ENCODE measurements at places on chromosomes 1 and 21. TPM values are rescaled to one million over a fixed set of nuclear protein-coding genes. Genes with fewer than 3 reads are reported as not detected.
A peak's percentile ranks its signal among the peaks of the same experiment; 100 is the strongest.

Gene TOR3A
- 98.0 TPM for total RNA-seq

Gene ADORA3
- total RNA-seq, result not detected

Gene NUAK2
- 5.4 TPM for total RNA-seq

Gene LINGO4
- not detected for total RNA-seq

Gene NRIP1
- total RNA-seq, result 15.3 TPM

Gene TRIM46
- total RNA-seq, result 0.43 TPM

Gene TSPEAR
- not detected for total RNA-seq

Gene RHCE
- total RNA-seq, result not detected

Gene RHBG
- total RNA-seq, result not detected

Gene PLPPR4
- total RNA-seq, result not detected

Gene KCNH1
- 0.15 TPM for total RNA-seq

DNA sequence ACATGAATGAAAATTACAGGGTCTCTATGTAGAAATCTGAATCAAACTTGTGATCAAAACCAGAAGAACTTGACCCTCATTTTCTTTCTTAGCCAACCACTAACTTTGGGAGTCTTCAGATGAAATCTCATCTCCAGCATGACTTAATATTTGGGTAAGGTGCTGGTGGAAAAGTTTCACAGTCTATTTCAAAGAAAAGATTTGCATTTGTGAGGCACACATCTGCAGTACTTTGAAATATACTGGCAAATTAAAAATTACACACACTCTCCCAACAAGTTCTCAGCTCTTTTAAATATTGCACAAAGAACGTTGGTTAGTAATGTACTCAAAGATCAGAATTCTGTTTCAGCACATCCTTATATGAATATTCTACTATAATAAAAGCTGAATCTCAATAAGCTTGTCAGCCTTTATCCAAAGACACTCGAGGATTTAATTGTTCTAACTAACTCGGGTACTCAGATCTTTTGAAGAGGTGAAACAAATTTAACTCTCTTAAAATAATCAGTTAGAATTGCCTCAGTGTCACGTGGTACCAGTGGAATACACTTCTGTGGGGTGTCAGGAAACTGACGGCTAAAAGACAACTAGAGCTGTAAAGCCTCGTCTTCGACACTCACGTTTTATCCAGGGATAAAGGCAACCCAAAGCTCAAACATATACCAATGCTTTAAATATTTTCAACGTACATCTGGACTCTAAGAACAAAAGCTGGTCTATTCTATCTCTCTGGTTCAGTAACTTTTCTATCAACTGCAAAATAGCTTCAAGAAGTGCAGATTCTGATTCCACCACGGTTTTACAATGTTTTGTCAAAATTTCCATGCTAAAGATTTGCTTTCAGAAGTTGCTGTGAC, 19.0 kb downstream of the SAMSN1 start:
- no peak for DNase-seq

- DNase-seq, result no peak
These were observed 23.3 kb downstream of the CD34 start for GRCh38 chr1:207887542-207888201.

DNA sequence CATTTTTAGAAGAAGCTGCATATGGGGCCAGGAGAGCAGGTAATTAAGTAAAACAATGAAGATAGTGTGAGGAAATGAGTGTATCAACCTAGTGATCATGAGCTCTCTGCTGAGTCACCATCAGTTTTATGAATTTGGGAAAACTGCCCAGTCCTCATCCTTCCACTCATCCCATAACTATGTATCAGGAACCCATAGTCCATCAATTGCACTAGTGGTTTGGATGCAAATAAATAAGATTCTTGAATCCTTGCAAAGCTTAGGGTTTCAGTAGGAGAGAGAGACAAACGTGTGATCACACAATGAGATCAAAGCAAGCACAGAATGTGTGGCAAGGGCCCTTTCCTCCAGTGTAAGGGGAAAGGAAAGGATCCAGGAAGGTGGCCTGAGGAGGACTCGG, 145.6 kb downstream of the ZZZ3 start:
- DNase-seq, result no peak

DNA sequence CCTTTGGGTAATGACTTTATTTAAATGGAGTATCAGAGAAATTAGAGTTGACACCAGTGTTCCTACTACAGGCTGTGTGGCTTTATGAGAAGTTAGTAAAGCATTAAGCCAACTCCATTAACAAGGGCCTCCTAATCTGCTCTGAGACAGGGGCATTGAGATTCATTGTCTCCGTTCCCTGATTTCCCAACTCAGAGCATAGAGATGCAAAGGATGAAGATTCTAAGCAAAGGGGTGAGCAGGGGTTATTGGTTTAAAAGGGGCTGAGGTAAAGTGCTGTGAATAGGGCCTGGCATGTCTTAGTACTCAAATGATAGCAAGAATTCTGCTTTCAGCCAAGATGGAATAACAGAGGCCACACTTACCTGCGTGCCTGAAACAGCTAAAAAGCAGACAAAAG, 428.4 kb downstream of the PTPRU start:
- no peak for DNase-seq

GRCh38 chr1:53379662-53380002, 51.8 kb upstream of the LRP8 start:
- no peak for DNase-seq

GRCh38 chr1:193524616-193525015, 338.2 kb upstream of the B3GALT2 start:
- DNase-seq, result no peak

GRCh38 chr21:32252136-32252535, 26.7 kb downstream of the MIS18A start:
- DNase-seq, result no peak

DNA sequence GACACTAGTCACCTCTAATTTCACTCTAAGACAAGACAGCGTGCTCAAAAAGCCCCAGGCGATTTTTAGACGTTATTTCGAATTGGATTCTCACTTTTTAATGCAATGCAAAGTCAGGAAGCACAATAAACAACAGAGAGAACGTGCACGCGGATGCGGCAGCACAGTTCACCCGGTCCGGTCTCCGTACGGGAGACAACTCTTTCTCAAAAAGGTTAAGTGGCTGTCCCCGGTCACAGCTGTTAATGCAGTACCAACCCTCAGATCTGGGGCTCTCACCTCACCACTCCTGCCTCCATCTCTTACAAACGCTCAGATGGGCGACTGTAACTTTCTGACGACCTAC, 1.2 kb downstream of the HP1BP3 start:
- no peak for DNase-seq

GRCh38 chr1:75152092-75152491, 17.9 kb downstream of the LHX8 start:
- DNase-seq, result no peak

- DNase-seq, result peak; percentile 18
These were observed 21.5 kb upstream of the LEFTY2 start for GRCh38 chr1:225962440-225962975.

- no peak for DNase-seq
These were observed 2.8 kb downstream of the MYCL start for GRCh38 chr1:39898648-39899603.

DNA sequence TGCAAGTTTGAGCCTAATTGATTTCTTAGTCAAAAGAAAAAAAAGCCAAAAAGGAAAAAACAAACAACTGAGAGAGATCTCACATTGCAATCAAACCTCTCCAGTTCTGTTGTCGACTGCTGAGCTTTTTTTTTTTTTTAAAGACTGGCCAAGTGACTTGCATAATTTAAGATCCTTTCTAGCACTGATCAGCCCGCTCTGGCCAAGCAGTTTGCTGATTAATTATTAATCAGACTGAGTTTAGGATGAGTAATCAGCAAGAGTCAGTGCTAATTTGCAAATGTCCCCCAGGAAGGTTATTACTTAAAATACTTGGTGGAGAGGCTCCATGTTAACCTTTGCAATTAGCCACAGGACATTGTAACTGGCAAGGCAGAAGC, 39.3 kb downstream of the HMGB4 start:
- DNase-seq, result no peak

DNA sequence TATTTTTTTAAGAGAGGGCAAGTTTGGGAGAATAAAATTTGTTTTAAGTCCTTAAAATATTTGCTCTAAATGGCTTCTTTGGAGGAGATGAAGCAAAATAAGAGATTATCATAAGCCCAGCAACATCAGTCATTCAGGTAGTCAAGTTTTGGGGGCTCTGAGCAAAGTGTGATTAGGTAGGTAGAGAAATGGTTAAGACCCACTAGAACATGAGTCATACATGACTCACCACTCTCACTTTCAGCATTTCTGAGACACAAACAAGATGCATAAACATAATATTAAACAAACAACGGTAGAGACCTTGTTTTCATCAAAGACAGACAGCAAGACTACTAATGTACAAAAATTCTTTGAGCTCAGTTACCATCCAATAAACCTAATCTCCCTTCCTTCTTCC, 272.2 kb downstream of the LMO4 start:
- peak; percentile 0 for DNase-seq

- no peak for DNase-seq
These were observed 70.4 kb upstream of the GREM2 start for GRCh38 chr1:240682166-240682858.

GRCh38 chr1:186375929-186376319, 286 bp downstream of the ODR4 start:
- DNase-seq, result no peak

- DNase-seq, result no peak
These were observed 601 bp downstream of the UBE2G2 start for GRCh38 chr21:44800971-44801467.

DNA sequence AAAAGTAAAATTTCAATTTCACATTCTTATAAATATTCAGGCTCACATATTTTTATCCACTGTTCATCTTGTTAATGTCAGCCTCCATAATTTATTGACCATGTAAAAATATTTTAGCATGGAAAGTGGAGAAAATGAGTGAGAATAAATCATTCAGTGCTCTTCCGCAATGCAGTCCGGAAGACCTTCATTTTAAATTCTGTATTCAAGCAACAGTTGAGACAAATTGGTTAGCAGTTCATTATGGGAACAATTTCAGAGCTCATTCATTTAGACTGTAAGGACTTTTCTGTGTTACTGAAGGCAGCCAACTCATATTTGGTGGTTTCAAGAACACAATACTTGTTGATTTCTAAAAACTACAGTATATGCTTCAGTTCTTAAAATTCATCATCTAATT, 97.8 kb downstream of the TYW3 start:
- no peak for DNase-seq

DNA sequence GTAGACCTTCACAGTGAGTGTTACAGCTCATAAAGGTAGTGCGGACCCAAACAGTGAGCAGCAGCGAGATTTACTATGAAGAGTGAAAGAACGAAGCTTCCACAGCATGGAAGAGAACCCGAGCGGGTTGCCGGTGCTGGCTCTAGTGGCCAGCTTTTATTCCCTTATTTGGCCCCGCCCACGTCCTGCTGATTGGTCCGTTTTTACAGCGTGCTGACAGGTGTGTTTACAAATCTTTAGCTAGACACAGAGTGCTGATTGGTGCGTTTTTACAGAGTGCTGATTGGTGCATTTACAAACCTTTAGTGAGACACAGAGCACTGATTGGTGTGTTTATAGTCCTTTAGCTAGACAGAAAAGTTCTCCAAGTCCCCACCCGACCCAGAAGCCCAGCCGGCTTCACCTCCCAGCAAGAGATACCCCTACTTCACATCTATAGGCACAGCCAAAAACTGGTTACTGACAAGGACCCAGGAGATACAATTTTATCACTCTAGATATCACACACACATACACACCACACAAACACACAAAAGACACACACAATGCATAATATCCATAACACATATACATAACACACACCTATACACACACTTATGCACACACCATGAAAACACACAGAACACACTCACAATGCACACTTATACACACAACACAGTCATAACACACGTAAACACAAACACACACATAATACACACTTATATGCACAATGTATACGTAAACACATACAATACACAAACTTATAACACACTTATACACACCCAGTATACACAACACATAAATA, 68.5 kb downstream of the MAP3K21 start:
- no peak for DNase-seq

DNA sequence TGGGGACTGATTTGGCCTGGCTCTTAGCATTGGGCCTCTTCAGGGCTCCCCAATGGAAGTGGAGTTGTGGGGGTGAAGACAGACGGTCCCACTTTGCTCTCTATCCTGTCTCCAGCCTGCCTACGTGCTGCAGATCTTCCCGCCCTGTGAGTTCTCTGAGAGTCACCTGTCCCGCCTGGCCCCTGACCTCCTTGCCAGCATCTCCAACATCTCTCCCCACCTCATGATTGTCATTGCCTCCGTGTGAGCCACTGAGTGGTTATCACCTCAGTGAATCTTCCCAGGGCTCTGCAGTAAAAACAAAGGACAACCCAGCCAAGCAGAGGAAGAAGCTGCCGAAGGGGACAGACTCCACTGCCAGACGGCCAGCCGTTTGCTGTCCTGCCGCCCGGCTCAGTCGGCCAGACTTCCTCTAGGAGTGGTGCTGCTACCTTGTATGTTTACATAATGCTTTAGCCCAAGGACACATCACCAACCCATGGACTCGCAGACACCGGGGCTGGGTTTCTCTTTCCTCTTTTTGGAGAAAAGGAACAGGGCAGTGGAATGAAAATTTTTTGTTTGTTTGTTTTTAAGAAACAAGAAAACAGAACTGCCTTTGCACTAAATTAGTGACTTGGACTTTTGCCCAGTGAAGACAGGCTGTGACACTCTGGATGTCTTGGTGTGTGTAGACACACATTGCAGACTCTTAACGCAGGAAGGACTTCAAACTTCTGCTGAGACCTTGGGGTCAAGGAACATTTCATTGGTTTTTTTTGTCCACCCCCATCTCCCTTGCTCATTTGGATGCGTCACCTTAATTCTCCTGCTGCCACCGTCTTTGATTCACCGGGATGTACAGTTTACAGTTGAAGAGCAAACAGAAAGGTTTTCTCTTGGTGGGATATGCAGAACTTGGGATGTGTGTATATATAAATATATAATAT, 36.5 kb downstream of the ZBTB17 start:
- DNase-seq, result no peak

DNA sequence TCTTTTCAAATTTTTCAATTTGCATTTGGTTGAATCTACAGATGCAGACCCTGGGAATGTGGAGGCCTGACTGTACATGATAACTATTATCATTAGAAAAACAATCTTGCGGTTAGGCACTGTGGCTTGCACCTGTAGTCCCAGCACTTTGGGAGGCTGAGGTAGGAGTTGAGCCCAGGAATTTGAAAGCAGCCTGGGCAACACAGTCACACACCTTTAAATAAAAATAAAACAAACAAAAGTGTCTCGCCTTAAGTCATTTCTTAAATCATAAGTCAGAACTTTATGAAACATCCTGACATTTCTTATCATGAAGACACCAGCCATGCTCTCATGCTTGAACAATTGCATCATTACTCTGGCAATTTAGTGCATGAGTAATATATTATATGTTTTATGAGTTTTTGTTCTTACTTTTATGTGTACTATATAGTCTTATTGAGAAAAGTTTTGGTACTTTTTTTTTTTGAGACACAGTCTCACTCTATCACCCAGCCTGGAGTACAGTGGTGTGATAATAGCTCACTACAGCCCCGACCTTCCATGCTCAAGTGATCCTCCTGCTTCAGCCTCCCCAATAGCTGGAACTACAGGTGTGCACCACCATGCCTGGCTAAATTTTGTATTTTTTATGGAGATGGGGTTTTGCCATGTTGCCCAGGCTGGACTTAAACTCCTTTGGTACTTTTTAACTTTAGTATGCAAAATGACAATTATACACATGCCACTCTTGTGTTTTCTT, 7.8 kb downstream of the TBX19 start:
- DNase-seq, result no peak

GRCh38 chr1:198605406-198605805, 33.4 kb upstream of the PTPRC start:
- no peak for DNase-seq
